Stimulated activated CD4-positive, alpha-beta T cell treated with anti-CD3 and anti-CD28 coated beads, Interleukin-1b, Interleukin-23, amount 100 ng/mL, for 48 hours (primary cell): ENCODE measurements at places on chromosomes 11 and 22.

- DNase-seq, result no peak
Observed at GRCh38 chr11:26134481-26135355, 197.2 kb upstream of the ANO3 start.

GRCh38 chr11:31649129-31649966 lies 139.8 kb downstream of the ELP4 start:
- DNase-seq, result no peak

GRCh38 chr11:15775797-15776196 lies 580.5 kb downstream of the SOX6 start:
- DNase-seq, result no peak

DNA sequence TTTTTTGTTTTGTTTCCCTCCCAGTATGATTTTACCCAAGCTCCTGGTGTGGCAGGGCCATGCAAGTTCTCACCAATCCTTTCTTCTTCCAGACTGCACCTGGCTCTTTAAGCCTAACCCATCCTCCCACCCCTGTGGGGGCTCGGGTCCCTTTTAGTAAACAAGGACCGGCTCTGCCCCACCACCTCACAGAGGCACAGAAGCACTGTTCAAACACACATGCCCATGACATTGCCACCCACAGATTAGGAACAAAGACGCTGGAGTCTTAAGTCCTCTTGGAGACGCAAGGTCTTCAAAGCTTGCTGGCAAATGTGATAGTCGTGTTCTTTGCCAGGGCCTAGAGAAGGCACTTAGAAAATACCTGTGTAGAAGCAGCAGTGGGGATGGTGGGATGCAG lies 18.9 kb downstream of the UQCR10 start:
- DNase-seq, result no peak
